ENCODE measurements at places on chromosomes 13 and 19.

GRCh38 chr19:10499550-10500246 is 3.5 kb downstream of the KEAP1 start:
- DNase-seq = no peak

DNA sequence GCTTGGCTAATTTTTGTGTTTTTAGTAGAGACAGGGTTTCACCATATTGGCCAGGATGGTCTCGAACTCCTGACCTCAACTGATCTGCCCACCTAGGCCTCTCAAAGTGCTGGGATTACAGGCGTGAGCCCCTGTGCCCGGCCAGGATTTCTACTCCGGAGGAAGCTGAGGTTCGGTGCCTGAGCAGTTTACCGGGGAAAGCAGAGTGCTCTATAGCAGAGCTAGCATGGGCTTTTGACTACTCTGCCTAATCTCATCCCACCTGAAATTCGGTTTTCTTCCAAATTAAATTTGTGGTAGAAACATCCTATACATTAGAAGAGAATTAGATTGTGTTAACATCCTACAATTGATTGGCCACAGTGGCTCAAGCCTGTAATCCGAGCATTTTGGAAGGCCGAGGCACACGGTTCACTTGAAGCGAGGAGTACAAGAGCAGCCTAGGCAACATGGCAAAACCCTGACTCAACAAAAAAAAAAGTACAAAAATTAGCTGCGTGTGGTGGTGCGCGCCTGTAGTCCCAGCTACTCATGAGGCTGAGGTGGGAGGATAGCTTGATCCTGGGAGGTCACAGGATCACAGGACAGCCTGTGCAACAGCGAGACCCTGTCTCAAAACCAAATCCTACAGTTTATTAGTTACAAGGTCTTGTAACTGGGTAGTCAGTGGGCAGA is 1.6 kb downstream of the RPL13A start:
- no peak for DNase-seq

DNA sequence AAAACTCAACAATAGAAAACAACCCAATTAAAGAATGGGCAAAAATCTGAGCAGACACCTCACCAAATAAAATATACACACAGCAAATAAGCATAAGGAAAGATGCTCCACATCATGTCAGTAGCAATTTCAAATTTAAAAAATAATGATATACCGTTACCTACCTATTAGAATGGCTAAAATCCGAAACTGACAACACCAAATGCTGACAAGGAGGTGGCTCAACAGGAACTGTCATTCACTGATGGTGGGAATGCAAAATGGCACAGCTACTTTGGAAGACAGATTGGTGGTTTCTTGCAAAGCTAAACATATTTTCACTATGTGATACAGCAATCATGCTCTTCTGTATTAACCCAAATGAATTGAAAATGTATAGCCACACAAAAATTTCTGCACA is 9.1 kb downstream of the CYP2A13 start:
- DNase-seq = no peak

GRCh38 chr13:41837629-41838028 is 123.3 kb downstream of the VWA8 start:
- DNase-seq = no peak

DNA sequence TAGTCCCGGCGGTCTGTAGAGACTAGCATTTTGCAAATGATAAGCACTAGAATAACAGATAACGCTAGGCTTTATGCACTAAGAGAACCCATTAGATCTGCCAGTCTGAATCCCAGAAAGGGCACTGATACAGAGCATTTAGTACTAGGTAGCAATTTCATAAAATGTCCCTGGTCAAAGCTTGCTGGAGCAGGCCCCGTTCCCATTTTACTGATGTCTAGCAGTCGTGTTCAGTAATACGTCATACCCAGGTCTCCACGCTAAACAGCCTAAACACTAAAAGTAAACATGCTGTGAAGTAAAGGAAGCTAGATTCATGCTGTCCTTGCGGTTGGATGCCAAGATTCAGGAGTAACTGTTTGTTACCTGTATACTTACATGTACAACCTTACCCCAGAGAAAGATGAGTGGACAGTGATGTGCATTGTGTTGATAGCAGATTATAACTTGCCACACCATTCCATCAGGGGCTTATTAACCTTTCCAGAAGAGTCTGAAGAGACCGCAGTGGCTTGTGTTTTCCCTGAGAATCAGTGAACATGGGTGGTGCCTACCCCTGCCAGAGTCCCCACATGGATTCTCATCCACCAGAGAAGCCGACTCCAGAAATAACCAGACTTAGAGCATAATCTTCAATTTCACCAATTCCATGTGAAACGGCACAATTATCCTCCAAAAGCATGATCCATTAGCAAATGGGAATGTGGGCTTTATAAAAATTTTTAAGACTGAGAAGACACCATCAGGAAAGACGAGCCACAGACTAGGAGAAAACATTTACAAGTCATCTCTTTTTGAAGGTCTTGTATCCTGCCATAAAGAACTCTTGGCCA is 3.4 kb upstream of the RPS11 start:
- DNase-seq = no peak

GRCh38 chr19:43692877-43693276 is 22.9 kb upstream of the PLAUR start:
- DNase-seq = no peak

GRCh38 chr13:32949820-32950219 is 66.4 kb upstream of the KL start:
- DNase-seq = no peak

DNA sequence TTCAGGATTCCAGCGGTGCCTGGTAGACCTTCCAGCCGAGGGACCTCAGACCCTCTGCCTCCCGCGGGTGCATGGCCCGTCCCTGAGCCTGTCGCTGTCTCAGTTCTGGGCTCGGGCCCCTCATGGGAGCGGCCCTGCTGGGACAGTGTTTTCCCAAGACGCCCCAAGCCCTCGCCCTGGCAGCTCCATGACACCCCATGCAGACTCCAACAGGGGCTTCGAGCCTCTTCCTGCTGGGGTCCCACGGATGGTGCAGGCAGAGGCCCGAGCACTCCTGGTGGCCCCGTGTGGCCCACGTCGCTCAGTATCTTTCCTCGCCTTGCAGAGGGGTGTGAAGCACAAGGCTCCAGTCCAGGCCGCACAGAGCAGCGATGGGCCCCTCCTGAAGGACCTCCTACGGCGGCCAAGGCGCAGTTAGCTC is 88.8 kb upstream of the MCF2L start:
- no peak for DNase-seq

Data from fibroblast of skin of left quadriceps (primary cell).